ENCODE measurements at places on chromosomes 1 and 21.
A peak's percentile ranks its signal among the peaks of the same experiment; 100 is the strongest.

DNA sequence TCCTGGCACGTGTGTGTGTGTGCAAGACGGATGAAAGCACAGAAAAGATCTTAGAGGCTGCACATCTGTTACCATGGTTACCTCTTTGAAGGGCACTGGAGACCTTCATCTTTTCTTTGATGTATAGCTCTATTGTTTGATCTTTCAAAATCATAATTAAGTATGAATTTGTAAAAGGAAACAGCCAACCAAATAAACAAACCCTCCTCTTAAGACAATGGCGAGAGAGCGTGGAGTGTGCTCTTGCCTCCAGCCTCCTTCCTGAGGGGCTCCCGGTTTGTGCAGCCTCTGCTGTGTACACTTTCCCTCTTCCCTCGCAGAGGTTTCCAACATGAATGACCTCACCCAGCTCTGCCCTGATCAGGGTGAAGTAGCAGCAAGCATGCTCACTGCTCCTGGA, 27.9 kb downstream of the CACNA1S start:
- DNase-seq, result no peak

DNA sequence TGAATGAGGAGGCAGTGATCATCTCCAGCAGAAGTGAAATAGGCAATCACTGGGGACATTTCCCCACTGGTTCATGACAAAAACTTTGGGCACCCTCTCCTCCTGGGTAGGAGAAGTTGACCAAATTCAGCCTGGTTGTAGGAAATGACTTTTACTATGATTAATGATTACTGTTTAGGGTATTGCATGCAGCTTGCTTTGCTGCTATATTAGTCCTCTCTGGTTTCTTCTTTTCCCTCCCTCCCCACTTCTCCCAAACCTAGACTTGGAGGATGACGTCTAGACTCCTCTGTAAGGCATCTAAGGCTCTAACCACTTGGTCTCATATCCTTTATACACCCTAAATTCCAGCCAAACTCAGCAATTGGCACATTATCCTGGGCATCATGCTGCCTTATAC, 3.4 kb upstream of the RGS16 start:
- DNase-seq, result no peak

DNA sequence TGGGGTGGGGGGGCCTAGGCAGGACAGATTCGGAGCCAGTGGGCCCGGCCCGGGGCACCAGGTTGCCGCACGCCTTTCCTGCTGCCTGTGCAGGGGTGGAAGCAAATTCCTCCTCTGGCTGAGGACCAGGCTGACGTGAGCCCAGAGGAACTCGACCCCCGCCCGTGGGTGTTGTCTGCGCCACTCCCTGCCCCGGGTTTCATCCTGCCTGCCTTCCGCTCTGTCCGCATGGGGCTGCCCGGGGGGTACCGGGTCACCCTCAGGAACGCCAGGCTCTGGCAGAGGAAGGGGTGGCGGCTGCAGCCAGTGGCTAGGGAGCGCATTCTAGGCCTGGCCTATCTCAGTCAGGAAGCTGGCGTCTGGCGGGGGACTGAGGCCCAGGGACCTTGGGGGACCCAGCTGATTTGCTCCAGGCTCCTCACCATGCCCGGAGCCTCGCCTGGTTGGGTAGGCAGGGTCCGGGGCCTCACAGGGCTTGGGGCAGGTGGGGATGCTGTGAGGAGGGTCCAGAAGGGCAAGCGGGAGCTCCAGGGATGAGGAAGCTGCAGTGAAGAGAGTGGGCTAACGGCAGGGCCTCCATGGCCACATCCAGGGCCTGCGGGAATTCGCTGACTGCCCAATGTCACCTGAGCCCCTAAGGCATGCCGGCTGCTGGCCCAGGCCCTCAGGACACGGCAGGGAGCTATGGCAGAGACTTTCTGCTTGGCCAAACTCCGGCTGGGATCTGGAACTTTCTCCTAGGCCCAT, 2.4 kb upstream of the IBA57 start:
- no peak for DNase-seq

DNA sequence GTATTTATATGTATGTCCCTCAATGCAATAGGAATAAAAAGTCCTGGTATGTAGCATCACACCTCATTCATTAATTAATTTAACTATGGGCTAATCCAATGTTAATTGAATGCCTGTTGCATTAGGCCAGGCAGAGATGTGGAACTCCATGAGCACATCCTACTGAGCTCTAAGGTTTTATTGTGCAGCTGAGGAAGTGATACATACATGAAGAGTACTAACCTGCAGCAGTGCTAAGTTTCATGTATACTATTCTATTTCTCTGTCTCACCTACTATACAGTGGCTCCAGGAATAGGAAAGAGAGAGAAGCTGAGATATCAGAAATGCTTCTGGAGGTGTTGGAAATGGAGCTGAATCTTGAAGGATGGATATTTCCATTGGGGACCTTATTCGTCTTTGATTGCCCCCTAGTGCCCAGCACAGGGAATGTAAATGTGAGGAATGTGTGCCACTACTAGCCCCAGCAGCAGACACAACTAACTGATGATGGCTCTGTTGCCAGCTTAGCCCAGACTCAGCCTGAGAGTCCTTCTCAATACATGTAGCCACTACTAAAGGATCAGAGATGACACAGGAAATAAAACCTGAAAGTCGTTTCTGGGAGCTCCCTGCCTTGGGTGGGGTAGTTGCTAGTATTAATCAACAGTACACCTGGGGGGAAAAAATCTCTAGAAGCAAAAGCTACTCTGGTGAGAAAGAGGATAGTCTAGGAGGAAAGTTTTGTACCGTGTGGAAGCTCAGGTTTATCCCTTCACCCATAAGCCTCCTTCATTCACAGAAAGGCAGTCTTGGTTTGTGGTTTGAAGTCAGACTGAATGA, 173.3 kb upstream of the FOXD3 start:
- peak; percentile 48 for DNase-seq

GRCh38 chr1:66648901-66649595, 103.2 kb upstream of the DYNLT5 start:
- peak; percentile 91 for DNase-seq

GRCh38 chr21:31030367-31031106, 7.7 kb downstream of the KRTAP19-8 start:
- DNase-seq, result peak; percentile 48

DNA sequence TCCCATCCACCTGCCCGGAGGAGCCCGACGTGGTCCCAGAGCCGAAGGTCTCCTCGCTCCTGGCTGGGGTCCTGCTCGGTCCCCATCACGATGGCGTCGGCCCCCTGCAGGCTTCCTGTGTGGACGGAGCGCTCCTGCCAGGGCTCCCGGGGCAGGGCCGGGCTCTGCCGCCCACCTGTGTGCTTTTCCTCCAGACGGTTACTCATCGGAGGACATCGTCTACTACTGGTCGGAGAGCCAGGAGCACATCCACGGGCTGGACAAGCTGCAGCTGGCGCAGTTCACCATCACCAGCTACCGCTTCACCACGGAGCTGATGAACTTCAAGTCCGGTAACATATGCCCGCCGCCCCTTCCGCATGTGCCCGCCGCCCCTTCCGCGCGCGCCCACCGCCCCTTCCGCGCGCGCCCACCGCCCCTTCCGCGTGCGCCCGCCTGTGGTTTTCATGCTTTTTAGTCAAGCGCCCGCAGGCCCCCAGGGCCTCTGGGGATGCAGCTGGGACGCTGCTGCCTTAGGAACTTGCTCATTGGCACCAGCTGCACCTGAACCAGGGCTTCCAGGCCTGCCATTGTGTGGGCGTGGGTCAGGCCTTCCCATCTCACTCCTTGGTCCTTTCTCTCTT, 8.9 kb downstream of the GABRD start:
- DNase-seq, result no peak

GRCh38 chr1:11719313-11720032, 16.5 kb upstream of the AGTRAP start:
- DNase-seq, result peak; percentile 86

DNA sequence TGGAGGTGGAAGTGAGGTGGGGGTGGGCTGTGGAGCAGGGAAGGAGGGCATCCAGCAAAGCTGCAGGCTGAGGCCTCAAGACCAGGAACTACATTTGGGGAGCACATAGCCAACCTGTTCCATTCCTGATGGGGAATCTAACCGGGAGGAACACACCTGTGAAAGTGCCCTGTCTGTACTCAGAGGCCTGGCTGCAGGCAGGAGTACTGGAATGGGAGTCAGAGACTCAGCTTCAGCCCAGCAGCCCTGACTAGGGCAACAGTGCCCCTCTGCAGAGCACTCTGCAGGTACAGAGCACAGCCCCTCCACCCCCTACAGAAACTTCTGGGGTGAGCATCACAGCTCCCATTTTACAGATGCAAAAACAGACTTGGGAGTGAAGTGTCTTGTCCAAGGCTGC, 126.4 kb downstream of the DMRTB1 start:
- no peak for DNase-seq

GRCh38 chr1:108057541-108057940, 92.6 kb upstream of the VAV3 start:
- no peak for DNase-seq

GRCh38 chr21:21162786-21163185, 164.6 kb downstream of the NCAM2 start:
- DNase-seq, result no peak

- DNase-seq, result peak; percentile 84
Measured at GRCh38 chr1:14733048-14733778, 134.7 kb downstream of the KAZN start.

Measured in GM12865 (cell line).